GM20000 (cell line): ENCODE measurements at places on chromosomes 2 and 18.

GRCh38 chr18:3425446-3425845 lies 24.5 kb upstream of the TGIF1 start:
- DNase-seq: no peak

DNA sequence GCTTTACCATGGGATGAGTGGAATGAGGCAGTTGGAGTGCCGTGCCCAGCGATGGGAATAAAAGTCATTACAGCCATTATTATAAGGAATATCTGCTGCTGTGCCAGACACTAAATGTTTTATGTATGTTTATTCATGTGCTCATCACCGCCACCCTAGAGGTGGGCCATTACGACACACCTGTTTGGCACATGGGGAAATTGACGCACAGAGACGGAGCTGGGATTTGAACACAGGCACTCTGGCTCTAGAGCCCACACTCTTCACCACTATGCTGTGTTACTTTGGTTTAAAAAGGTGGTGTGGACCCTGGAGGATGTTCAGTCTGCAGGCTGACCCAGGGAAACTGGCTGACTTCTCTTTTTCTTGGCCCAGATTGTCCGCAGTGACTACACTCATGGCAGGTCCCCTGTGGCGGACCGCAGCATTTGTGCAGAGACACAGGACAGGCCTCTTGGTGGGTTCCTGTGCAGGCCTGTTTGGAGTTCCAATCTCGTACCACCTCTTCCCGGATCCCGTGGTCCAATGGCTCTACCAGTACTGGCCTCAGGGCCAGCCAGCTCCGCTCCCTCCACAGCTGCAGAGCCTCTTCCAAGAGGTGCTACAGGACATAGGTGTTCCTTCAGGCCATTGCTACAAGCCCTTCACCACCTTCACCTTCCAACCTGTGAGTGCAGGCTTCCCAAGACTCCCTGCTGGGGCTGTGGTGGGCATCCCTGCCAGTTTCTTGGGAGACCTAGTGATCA lies 1.6 kb downstream of the TMEM177 start:
- no peak for DNase-seq

- peak; percentile 57 for DNase-seq
These were observed 820 bp downstream of the MTCL1 start for GRCh38 chr18:8705961-8706790.

- DNase-seq: no peak
These were observed 1095.7 kb downstream of the TSN start for GRCh38 chr2:122851161-122851560.
